Stimulated activated CD8-positive, alpha-beta memory T cell treated with anti-CD3 and anti-CD28 coated beads, Interleukin-15, amount 100 ng/mL, for 4 hours (primary cell): ENCODE measurements at places on chromosomes 13 and 19.

DNA sequence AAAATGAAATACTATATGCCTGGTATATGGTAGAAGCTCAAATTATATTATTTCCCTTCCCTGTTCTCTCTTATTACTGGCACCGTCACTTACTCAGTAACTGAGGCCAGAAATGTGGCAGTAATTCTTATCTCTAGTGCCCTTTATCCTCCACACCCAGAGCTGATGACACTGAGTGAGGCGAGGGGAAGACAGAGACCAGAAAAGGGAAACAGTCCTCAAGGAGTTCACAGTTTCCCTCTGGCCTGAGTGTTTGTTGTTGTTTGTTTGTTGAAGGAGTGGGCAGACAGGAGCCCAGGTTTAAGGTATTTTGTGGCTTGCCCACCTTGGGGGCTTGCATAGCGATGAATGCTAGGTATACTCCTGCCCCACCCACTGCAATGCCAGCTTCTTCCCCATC lies 101.5 kb upstream of the FNDC3A start:
- DNase-seq = no peak

- no peak for DNase-seq
Measured at GRCh38 chr13:77891486-77891885, 27.1 kb downstream of the EDNRB start.

- no peak for DNase-seq
Measured at GRCh38 chr19:42323473-42323851, 2.0 kb upstream of the MEGF8 start.

GRCh38 chr13:50644081-50644871 lies 199.2 kb downstream of the DLEU7 start:
- DNase-seq = no peak

- no peak for DNase-seq
Measured at GRCh38 chr13:23703246-23703860, 133.1 kb downstream of the TNFRSF19 start.

DNA sequence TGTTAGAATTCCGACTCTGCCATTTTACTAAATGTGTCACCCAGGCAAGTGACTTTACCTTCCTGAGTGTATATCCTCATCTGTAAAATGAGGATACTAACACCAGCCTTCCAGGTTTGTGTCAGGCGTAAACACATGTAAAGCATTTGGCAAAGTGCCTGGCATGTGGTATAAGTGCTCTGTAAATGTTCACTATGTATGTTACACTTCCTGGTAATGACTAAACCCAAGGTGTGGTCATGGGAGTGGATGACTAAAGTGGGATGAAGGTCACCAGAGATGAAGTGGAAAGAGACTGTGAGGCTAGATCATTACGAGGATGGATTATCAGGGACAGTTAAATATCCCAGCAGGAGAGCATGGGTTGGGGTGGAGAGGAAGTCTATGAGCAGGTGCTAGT lies 25.6 kb downstream of the DEDD2 start:
- no peak for DNase-seq

GRCh38 chr19:30171795-30172612 lies 200.2 kb upstream of the ZNF536 start:
- DNase-seq = no peak

DNA sequence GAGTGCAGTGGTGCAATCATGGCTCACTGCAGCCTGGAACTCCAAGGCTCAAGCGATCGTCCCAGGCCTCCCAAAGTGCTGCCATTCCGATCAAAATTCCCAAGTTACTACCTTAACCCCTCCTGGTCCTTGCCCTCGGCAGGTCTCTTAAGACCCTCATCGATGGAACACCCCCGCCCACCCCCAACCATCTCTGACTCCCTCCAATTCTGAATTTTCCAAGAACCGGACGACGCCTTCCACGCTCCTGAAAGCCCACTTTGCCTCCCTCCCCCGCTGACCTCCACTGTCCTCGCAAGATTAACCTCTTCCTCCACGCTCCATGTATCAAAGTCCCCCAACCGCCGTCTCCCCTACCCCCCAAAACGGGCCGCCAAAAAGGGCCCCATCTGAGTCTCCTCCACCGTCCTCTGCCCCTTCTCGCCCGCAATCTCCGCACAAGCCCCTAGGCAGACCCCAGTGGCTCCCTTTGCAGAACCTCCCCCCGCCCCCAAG lies 539 bp downstream of the DAPK3 start:
- DNase-seq = no peak
